ENCODE measurements at places on chromosomes 7 and 10.

- DNase-seq = no peak
Observed at GRCh38 chr7:138784692-138785091, 13.1 kb upstream of the TMEM213 start.

DNA sequence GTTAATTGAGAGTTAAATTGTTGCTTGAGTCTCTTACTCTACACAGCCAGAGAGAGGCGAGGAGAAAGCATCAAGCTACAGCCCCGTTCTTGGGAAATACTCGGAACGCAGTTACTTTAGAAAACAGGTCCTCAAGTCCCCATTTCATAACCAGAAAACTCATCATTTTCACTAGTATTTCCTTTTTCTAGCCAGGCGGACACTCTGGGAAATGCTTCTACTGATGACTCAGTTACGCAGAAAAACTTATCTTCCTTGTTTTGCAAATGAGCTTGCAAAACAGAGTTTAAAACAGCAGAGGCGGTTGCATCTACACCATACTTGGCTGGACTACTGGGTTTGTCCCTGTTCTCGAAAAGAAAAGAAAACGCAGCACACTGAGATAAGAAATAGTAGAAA, 111.4 kb upstream of the FGFR2 start:
- DNase-seq = no peak

DNA sequence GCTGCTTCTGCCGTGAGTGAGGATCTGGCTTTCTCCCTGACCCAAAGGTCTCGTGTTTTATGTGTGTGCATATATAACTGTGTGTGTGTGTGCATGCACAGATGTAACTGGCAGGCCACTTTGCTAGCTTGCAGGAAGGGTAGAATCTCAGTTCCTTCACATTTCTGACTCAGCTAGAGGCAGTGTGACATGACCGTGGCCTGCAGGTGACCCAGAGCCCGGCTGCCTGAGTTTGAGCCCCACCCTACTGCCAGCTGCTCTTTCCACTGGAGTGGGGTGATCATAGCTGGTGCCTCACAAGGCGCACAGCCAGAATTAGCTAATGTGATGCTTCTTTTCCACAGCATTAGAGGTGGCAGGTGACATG, 9.3 kb upstream of the MYL7 start:
- DNase-seq = no peak

GRCh38 chr7:121138262-121138933, 149.9 kb downstream of the CPED1 start:
- peak; percentile 74 for DNase-seq

DNA sequence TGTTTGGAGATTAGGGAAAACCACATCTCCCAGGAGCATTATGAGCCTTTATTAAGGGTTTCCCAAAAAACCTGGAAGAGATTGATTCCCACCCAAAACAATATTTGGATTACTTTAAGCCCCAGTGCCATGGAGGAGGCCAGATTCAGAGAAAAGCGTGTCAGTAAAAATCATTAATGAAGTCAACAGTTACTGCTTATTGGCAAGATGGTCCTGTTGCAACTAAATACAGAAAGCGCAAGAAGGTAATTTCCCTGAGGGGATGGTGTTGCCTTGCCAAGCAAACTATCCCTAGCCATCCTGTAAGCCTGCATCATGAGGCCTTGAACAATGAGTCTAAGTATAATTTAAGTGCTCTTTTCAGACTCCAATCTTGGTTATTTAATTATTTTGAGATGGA, 156.6 kb downstream of the SPAG6 start:
- no peak for DNase-seq

DNA sequence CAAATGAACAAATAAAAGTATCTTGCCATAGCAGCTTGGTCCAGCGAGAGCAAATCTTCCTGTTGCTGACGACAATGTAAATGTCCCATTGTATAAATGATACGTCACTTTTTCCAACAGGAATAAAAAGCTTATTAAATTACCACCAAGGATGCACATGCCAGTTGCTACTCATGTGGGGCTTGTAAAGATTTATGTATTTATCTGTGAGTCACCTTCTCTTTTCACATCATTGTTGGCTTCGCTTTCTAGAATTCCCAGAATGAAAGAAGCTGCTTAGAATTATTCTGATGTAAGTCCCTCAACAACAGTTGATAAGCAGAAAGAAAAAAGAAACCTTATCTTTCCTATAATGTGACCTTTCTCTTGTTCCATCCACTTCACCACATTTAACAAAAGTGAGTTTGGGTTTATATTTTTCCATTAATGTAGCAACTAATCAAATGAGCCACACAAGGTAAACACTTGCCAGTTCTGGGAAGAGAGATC, 22.4 kb downstream of the DNAJC12 start:
- DNase-seq = peak; percentile 48

DNA sequence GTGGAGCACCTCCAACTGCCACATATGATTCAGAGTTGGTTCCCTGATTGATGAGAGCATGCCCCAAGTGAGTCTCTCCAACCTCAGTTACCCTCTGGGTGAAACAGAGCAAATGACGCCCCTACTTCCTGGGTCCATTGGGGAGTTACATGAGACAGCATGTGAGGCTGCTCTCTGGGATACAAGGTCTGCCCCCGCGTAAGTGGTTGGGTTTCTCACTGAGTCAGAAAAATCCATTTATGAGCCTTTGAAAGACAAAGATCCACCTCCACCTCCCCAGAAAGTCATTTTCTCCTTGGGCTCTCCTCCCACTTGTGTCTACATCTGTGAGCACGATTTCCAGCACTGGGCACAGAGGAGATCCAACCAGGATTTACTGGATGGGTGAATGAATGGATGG, 70.7 kb upstream of the DNAAF5 start:
- no peak for DNase-seq

DNA sequence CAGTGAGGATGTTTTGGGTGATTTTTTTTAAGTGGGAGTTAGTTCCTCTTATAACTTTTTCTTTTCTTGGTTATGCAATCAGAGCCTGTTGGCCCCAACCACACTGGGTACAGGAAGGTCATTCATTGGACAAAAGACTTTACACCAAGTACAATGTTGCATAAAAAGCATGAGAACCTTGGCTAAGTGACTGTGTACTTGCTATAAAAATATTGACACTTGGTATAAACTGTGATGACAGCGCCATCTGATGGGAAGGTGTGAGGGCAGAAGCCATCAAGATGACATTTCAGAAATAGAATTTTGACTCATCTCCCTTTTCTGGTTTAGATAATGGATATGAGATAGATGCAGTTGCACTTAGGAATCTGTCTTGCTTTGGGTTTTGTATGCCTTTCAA, 126.4 kb upstream of the CCDC6 start:
- peak; percentile 49 for DNase-seq

DNA sequence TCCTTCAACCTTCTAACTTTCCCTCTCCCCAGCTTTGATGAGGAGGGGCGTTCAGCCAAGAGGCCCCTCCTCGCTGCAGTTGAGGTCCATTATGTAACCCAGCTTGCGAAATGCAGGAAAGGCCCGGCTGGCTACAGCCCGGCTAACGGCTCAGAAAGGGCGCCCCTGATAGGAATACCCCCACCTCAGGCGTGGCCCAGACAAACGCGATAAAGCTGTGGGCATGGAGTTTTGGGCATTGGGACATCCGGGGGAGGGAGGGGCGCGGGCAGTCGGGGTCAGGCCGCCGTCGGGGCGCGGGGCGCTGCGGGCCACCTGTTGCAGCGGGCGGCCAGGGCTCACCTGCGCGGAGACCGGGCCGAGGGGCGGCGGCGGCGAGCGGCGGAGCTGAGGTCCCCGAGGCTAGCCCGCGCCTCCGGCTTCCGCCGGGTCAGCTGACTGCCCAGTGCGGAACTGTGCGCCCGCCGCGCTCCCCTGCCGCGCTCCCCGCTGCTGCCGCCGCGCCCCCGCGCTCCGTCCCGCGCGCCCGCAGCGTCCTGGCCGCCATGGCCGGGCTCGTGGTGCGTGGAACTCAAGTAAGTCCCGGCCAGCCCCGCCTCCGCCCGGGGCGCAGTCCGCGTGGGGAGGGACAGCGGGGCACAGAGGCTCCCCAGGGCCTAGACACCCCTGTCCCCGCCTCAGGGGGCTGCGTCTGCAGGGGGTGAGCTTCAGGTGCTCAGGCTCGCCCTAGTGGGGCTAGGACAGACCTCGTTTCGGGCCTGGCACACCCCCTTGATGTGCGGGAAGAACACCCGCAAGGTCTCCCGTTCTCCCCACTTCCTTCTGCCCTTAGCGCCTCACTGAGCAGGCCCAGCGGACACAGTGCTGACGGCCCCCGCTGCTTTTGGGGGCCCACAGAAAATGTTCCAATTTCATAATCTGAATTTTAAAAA, at the start of gene LRMDA:
Gene LRMDA (plus strand): TSS at position 445 of the 932 bp plus-strand sequence.
- no peak for DNase-seq

GRCh38 chr7:31079126-31079823, 27.2 kb downstream of the ADCYAP1R1 start:
- DNase-seq = no peak

GRCh38 chr10:106836933-106837663, 327.4 kb downstream of the SORCS1 start:
- peak; percentile 46 for DNase-seq

DNA sequence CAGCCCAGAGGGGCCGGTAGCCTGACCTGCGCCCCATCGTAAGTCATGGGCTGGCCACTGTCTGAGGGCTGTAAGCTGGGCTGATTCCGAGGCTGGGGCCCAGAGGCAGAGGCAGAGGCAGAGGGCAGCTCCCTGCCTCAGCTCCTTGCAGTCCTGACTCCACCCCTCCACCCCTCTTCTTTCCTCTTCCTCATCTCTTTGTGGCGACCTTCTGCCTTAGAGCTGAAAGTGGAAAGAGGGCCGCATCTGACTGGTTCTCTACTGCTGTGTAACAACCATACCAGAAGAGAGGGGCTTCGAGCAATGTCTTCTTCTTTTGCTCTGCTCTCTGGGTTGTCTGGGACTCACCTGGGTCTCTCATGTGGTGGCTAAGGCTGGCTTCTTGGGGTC, 179.1 kb downstream of the RPS24 start:
- DNase-seq = no peak

DNA sequence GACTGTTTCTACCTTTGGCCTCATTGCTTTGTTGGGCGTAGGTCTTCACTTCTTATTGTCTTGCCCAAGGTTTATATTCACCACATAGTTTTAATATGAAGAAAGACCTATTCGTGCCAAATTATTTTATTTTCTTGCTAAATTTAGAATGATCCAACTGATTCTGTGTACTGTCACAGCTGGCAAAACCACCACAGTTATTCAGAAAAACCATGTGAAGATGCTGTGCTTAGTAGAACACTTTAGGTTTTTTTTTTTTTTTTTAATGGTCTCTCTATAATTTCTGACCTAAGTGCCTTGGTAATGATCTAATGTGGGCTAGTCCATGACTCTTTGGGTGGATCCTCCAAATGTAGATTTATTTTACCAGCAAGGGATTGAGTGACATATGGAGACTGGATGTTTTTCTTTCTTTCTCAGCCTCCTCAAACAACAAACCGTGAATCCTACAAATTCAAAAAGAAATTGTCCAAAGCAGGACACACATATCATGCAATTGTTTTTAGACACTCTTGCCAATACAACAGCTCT, 243.8 kb downstream of the DYNC1I1 start:
- no peak for DNase-seq

- DNase-seq = no peak
Observed at GRCh38 chr10:61486738-61487396, 33.7 kb upstream of the TMEM26 start.

GRCh38 chr10:31083765-31084184, 52.1 kb upstream of the ZNF438 start:
- DNase-seq = peak; percentile 61

GRCh38 chr7:129222064-129222463, 2.8 kb upstream of the AHCYL2 start:
- no peak for DNase-seq

DNA sequence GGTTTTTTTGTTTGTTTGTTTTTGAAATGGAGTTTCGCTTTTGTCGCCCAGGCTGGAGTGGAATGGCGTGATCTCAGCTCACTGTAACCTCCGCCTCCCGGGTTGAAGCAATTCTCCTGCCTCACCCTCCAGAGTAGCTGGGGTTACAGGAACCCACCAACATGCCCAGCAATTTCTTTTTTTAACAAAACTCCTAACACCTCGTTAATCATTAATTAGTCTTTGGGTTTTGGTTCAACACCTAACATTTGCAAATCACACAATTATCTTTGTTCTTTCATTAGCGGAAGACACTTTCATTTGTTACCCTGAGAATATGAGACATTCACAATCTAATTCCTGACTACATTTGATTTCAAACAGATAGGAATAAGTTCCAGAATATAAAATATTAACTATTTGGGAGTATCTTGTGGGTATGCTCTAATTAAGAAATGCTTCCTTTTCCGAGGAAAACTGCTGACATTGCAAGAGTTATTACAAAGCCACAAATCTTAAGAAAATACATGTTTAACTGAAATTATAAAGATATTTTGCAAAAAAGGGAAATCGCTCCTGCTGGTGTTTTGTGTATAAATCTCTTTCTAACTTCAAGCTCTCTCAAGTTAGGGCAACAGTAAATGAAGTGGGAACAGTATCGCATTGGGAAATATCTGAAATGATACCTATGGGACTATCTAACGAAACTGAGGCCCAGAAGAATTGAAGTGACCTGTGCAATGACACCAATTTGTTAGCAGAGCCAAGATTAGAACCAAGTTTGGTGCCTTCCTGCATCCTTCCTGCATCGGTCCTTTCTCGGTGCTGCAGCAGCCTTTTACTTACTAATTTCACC, 1.2 kb upstream of the LSM8 start:
- no peak for DNase-seq

DNA sequence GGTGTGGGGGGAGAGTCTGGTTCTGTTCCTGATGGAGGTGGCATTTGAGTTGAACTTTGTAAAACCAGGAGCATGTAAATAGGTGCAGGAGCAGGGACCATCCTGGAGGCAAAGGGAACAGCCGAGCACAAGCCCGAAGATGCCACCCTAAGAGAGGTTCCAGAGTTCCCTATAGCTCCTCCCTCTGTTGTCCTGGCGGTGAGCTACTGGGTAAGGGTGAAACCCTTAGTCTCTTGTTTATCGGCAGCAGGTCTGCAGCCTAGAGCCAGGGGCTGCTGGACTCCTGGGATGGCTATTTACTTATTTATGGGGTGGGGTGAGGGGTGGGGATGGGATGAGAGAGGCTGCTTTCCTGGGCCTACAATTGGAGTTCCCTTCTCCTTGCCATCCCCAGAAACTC, 6.5 kb upstream of the LBX1 start:
- DNase-seq = no peak

- DNase-seq = no peak
Observed at GRCh38 chr7:141701489-141702046, 398 bp downstream of the DENND11 start.

DNA sequence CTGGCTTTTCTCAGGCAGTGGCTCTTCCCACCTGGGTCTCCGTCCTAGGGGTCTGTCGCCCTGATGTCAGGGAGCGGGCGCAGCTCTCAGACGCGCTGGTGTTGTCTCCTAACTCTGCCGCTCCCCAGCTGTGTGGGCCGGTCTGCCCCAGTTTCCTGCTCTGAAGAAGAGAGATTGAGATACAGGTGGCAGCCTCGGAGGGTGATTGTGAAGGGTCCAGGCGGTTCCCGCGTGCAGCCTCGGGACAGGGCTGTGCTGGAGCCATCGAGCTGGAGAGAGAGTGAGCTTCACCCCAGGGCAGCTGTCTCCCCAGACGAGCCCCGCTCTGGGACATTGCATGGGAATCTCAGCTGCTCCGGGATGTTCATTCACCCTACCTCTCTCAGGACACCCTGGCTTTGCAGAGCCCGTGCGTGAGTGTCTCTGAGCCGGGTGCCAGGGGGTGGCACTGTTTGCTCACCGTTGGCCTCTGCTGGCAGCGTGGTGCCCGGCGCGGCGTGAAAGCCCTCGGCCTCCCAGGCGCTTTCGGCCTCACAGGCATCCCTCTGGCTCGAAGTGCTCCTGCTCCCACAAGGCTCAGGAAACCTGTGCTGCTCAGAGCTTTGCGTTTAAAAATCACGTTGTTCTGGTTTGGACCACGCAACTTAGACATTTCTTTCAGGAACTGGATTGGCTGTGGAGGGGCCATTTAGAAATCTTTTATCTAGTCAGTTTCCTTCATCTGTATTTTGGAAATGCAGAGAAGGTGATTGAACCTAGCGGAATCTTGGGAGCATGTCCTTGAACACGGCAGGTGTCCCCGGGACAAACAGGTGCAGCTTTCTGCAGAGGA, 33.8 kb upstream of the ZFAND2A start:
- peak; percentile 15 for DNase-seq
